ENCODE measurements at places on chromosomes 12 and 14.

DNA sequence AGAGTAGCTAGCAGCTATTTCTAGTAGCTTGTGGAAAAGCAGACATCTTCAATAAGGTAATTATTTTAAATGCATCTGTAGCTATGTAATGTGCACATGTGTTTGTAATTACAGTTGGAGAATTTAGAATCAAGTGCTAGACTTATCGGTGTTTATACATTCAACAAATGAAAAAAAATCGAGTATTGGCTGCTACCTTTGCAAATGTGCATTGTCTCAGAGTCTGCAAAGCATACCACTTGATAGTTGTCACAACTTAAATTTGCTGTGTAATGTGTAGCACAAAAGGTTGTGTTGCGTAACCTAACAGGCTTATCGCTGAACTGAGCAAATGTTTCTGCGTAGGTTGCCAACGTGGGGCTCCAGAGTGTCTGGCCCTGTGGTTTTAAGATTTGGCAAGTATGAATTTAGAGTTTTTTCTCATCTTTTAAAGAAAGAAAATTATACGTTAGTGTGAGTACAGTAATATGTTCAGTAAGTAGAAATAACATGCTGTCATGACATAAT, 44.3 kb downstream of the TMTC2 start:
- no peak for DNase-seq

- DNase-seq, result no peak
Observed at GRCh38 chr12:132580701-132581292, 29.6 kb downstream of the LRCOL1 start.

DNA sequence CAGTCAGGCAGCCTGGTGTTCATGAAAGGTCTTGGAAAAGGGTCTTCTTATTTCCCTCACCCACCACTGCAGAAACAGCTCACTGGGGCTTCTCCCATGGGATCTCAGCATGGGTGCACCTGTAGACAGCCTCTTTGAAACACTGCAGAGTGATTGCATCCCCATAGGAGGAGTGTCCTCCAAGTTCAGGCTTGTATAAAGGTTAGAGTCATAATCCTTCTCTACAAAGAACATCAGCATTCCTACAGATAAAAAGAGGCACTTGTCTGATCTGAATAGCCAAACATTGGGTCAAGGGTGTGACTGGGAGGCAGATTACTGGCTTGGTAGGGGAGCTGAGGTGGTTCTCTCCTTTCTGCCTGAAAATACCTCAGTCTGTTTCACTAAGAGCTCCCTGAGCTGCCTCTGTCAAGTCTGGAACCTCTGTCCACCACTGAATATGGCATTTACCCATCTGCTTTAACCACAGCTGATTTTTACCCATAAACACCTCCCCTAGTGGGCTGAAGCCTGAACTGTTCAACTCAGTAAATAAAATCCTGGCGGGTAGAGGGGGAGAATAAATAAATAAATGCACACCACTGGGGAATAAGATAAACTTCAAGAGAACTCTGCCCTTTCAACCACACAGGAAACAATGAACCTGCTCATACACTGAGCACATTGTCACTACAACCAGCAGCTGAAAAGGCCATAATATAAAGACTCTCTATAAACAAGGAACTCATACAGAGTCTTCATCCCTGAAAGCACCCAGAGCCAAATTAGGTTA, 120.7 kb upstream of the SCAF11 start:
- DNase-seq, result no peak

DNA sequence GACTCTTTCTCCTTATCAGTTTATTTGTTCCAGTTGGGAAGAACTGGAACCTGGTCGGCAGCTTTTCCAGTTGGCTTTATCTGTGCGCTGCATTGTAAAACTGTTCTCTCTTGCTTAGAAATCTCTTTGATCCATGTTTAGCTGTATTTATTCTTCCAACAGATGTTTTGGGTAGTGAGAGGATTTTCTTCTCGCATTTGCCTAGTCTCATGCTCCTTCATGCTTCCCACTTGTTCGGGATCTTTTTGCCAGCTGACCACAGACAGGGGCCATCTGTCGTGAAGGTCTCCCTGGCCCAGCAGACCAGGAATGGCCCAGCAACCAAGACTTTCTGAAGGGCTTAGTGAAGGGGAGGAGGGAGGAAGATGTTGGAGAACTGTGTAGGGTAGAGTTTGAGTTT, 21.6 kb downstream of the NTF3 start:
- no peak for DNase-seq

DNA sequence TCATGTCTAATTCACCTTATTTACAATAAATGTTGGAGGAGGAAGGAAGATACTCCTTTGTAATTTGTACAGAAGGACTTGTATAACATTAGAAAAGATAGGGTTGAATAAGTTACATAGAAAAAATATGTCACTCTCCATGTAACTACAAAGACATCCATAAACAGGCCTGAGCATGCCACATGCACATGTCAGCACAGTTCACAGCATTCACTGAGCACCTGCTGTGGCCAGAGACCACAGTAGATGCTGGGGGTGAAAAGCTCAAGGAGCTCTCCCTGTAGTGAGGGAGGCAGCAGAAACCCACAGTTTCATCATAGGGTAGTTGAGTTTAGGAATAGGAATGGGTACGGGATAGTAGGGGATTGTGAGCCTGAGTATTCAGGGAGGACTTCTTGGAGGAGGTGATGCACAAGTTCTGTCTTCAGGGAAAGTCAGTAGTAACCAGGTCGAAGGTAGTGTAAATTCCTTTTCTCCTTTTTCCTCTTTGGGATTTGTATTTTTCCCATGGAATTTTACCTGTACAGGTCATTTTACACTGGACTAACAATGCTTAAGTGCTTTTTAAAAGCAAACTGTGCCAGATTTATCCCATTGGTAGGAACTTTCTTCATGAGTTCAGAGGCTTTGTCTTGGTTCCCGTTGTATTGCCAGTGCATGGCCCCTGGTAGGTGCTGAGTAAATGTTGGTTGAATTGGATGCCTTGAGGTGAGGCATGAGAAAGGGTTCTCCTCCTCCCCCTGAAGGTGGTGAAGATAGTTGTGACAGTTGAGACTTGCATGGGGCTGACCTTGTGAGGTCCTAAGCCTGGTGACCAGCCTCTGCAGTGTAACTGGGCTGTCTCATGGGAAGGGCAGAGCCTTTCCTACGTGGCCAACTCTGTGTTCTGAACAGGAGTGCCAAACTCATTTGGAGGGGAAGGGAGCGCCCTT, 20.2 kb downstream of the PRKCH start:
- DNase-seq, result no peak

DNA sequence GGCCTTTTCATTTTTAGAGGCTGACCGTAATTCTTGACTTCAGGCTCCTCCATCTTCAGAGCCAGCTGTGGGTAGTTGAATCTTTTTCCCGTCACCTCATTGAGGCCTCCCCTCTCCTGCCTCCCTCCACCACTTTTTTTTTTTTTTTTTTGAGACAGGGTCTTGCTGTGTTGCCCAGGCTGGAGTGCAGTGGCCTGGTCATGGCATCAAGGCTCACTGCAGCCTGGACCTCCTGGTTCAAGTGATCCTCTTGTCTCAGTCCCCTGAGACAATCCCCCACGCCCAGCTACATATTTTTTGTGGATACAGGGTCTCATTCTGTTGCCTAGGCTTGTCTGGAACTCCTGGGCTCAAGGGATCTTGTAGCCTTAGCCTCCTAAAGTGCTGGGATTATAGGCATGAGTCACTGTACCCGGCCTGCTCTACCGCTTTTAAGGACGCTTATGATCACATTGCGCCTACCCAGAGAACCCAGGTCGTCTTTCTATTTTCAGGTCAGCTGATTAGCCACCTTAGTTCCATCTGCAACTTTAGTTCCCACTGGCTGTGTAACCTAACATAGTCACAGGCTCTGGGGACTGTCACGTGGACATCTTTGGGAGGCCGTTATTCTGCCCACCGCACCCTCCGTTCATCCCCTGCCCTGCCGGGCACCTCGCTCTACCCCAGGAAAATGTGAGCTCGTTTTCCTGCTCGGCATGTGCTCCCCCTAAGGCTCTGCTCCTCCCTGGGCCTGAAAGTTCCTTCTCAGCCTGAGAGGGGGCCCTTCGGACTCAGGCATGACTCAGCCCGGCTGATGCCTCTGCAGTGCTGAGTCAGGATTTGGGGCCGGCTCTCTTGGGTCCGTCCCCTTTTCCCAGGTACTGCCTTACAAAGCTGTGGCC, 13.4 kb downstream of the TNFAIP2 start:
- no peak for DNase-seq

GRCh38 chr14:20652996-20653975, 11.8 kb upstream of the OR6S1 start:
- peak; percentile 57 for DNase-seq

GRCh38 chr12:21483531-21483930, 17.9 kb downstream of the RECQL start:
- no peak for DNase-seq

DNA sequence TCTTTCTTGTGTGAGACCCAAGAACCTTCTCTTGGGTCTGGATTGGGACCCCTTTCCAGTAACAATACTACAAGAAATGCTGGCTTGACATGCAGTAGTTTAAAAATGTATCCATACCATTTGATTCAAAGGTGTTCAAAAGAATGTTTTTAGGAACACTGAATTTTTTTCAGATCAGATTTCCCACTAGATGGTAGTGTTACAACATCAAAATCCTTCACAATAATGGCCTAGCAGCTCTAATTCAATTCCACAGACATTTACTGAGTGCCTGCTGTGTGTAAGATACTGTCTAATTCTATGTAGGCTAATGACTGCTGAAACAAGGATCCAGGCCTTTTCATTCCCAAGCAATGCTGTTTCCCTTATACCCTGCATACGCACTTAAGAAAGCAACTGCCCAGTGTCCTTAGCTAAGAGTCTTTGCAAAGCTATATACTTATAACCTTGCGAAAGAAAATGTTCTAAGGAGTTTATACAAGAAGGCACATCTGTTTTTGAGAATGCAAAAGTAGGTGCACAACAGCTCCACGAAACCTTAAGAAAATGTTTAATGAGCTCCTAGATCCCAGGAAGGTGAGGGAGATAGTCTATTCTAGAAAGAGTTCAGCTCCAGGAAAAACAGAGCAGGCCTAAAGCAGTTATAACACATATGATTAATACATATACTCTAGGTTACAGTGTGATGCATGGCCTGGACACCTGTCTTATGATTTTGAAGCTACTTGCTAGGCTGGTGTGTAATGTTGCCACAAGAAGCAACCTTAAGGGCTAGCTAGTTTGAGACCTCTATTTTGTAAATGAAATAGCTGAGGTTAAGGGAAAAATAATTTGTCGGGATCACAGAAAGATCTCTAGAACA, 50.9 kb upstream of the PKP2 start:
- DNase-seq, result no peak

DNA sequence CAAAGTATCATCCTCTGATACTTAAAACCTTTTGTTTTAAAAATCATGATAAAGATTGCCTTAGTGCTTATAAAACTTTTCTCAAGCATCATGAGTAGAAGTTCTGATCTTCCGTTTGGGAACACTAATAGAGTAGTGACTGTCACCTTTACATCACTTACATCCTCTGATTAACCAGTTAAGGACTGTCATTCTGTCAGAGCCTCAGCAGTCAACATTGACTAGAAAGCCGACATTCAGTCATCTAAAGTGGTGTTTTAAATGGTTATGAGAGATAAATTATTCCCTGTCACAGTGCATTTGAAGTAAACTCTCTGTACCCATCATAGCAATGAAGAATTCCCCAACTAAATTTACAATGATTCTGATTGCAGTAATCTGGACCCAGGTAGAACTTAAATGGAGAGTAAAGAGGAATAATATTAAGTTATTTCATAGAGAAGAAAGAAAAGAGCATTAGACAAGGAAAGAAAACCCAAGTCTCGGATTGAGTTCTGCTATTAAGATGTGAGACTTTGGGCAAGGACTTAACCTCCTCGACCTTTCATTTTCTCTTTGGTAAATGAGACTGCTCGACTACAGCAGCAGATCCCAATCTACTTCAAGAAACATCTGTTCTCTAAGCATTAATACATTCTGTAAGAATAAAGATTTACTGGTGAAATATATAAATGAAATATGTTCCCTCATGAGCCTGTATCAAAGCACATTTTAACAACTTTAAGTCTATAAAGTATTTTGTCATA, 563.9 kb upstream of the LMO3 start:
- no peak for DNase-seq

GRCh38 chr12:62192180-62192902, 67.9 kb upstream of the USP15 start:
- DNase-seq, result no peak

DNA sequence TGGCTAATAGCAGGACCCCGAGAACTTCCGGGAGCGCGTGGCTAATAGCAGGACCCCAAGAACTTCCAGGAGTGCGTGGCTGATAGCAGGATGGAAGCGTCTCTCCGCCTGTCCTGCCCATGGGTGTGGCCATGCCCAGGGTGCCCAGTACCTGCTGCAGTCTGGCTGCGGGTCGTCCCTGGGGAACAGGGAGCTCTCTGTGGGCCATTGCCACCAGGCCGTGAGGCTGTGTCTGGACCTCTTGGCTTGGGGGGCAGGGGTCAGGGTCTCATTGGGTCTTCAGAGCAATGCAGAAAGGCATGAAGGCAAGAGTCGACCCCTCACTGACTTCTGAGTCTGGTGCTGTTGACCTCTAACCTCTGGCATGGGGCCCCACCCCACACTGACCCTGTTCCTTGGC, 35.4 kb downstream of the PACS2 start:
- no peak for DNase-seq

- DNase-seq, result no peak
Observed at GRCh38 chr12:98253207-98254037, 262.0 kb upstream of the TMPO start.

DNA sequence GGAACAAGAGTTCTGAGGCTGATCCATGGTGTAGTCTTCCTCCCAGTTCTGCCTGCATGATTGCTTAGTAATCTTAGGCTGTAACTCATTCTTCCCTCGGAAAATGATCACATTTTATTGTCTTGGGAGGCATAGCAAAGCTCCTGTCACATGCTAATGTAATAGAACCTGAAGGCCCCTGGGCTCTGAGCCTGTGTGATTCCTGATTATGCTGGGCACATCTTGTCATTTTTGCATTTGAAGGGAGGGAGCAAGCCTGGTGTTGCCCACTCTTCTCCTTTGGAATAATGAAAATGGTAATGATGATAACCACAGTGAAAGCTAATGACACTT, 215.4 kb downstream of the MSRB3 start:
- no peak for DNase-seq

GRCh38 chr12:117875744-117876435, 92.9 kb downstream of the KSR2 start:
- DNase-seq, result peak; percentile 7

DNA sequence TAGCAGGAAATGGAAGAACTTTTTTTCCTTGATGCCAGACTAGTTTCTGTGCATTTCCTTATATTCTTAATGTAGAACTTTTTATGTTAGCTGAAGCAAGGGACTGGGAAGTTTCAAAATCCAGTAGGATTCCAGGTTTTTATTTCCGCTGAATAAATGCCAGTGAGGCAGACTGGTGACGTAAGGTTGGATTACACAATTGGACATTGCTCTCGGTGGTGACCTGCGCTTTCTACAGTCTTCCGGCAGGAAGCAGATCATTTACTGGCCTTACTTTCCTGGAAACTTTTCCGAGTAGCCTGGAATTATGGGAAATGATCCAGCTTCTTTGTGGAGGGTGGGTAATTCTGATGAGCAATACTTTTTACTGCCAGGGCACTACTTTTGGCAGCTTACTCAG, 3.6 kb downstream of the IFT43 start:
- no peak for DNase-seq
